Stimulated activated CD8-positive, alpha-beta memory T cell treated with anti-CD3 and anti-CD28 coated beads, Interleukin-4, amount 100 ng/mL, for 4 hours (primary cell): ENCODE measurements at places on chromosomes 5 and 9.

DNA sequence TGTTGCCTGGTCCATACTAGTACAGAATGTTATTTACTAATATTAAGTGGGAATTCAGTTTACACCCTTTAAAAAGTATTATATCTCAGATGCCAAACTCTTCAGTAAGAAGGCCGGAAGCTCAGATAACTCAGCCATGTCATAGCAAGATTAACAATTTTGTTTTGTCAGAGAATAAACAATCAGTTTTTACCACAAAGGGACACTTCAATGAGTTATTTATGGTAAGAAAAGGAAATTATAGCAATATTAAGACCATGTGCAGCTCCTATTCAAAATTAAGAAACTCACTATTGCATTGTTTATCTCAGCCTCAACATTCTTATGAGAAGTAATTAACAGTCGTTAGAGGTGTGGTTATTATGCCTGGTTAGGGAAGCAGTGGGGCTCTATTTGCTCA lies 13.1 kb upstream of the ARL15 start:
- DNase-seq = no peak

GRCh38 chr9:19209188-19209587 lies 21.3 kb upstream of the DENND4C start:
- no peak for DNase-seq

GRCh38 chr5:154850255-154851062 lies at the start of gene FAXDC2:
FAXDC2 (minus strand) TSS chr5:154850603; CDS start chr5:154838178, 12,425 bp downstream.
- no peak for DNase-seq

- no peak for DNase-seq
Observed at GRCh38 chr9:122134822-122135528, 24.6 kb downstream of the NDUFA8 start.

GRCh38 chr9:78261403-78262001 lies 25.6 kb downstream of the CEP78 start:
- no peak for DNase-seq

- DNase-seq = no peak
Observed at GRCh38 chr5:36251218-36251617, 9.5 kb upstream of the NADK2 start.

DNA sequence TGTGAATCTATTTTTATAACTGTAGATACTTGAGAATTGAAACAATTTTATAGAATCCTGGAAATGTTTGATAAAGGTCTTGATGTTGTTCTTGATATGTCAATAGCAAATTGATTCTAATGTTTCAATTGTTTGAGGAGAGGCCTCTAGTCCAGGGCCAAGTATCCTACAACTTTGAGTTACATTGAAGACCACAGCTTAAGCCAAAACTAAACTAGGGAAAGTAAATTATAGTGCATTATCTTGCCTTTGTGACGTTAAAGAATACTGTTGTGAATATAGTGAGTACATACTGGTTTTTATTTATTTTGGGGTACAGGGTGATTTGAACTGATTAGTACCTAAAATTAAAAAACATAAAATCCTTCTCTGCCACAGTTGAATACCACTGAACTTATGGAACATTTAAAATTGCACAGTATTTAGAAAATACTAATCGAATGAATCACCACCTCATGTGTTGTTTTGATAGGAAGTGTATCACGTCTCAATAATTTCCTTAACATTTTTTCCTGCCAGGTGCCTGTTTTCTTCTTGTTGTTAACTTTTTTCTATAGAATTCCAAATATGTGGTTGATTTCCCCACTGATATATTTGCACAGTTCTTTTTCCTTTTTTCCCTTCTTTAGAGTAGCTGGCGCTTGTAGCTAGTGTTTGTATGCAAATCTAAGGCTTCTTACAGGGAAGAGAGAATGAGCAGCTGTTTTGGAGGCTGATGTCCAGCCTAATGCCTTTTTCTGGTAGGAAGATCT lies 12.5 kb downstream of the ARHGEF28 start:
- DNase-seq = no peak
